ENCODE measurements at places on chromosomes 16 and 17.
A peak's percentile ranks its signal among the peaks of the same experiment; 100 is the strongest.

GRCh38 chr16:8567355-8568230 is 22.7 kb downstream of the TMEM114 start:
- peak; percentile 83 for DNase-seq

GRCh38 chr17:33954597-33954996 is 300.5 kb upstream of the CCL2 start:
- DNase-seq = no peak

DNA sequence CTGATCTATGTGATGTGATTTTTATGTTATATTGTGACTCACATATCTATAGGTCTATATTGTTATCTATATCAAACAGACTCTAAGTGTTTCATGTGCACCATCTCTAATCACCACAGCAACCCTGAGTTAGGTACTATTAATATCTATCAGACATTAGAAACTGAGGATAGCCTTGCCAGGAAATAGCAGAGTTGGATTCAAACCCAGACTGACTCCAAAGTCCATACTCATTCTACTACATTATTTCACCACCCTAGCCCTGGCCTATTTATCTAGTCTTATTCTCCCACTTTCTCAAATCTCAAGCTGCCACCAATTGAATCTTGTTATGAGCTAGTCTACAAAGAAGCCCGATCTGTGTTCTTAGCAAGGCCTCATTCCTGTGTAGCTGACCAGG is 65.4 kb upstream of the GNAO1 start:
- DNase-seq = no peak

- DNase-seq = no peak
These were observed 2.4 kb downstream of the THRA start for GRCh38 chr17:40064971-40065768.

Data from stimulated activated naive CD8-positive, alpha-beta T cell treated with anti-CD3 and anti-CD28 coated beads, Interleukin-15, amount 100 ng/mL, for 72 hours (primary cell).